GM13977 (cell line): ENCODE measurements at places on chromosomes 11 and 22.

GRCh38 chr11:64477675-64478074 lies 113.3 kb upstream of the SLC22A12 start:
- DNase-seq: no peak

- no peak for DNase-seq
Measured at GRCh38 chr11:62269654-62270278, at the start of gene SCGB2A2. Gene SCGB2A2 (plus strand): TSS chr11:62270158. CDS start chr11:62270217, 59 bp downstream.

- DNase-seq: no peak
Measured at GRCh38 chr11:69569306-69570200, 71.4 kb upstream of the CCND1 start.

DNA sequence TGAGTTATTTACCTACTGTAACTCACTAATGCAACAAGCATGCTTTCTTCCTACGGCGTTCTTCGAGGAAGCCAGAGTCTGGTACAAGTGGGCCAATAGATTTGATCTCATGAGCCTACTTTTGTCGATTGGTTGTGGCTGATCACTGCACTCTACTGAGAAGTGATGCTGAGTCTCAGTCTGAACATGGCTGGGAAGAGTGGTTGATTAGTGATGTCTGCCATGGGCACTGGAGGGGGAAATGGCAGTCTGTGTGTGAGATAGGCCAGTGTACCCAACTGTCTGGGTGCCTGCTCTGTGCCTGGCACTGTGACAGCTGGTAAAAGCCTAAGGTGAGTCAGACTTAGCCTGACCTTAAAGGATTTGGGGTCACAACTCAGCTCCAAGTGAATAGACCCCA lies 28.3 kb downstream of the MYO18B start:
- no peak for DNase-seq

GRCh38 chr22:50469377-50470305 lies 5.2 kb downstream of the SBF1 start:
- peak; percentile 95 for DNase-seq

GRCh38 chr22:35961480-35962295 lies 66.9 kb downstream of the RBFOX2 start:
- no peak for DNase-seq

DNA sequence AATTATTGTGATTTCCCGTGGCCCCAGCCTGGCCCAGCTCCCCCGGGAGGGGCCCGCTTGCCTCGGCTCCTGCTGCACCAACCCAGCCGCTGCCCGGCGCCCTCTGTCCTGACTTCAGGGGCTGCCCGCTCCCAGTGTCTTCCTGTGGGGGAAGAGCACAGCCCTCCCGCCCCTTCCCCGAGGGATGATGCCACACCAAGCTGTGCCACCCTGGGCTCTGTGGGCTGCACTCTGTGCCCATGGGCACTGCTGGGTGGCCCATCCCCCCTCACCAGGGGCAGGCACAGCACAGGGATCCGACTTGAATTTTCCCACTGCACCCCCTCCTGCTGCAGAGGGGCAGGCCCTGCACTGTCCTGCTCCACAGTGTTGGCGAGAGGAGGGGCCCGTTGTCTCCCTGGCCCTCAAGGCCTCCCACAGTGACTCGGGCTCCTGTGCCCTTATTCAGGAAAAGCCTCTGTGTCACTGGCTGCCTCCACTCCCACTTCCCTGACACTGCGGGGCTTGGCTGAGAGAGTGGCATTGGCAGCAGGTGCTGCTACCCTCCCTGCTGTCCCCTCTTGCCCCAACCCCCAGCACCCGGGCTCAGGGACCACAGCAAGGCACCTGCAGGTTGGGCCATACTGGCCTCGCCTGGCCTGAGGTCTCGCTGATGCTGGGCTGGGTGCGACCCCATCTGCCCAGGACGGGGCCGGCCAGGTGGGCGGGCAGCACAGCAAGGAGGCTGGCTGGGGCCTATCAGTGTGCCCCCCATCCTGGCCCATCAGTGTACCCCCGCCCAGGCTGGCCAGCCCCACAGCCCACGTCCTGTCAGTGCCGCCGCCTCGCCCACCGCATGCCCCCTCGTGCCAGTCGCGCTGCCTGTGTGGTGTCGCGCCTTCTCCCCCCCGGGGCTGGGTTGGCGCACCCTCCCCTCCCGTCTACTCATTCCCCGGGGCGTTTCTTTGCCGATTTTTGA lies 3.3 kb upstream of the ANKRD13D start:
- DNase-seq: no peak

DNA sequence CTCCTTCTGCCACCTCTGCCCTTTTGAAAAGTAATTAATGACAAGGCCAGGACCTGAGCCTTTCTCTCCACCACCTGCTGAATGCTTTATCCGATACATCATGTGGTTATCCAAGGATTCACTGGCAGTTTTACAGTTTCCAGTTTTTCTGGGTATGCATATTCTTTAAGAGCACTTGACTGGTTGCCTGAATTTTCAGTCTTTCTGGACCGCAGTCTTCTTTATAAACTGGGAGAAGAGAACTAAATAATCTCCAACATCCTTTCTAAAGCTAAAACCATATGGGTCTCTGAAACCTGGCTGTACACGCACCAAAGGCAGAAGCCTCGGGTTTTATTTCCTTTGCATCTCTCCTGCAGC lies 65.1 kb downstream of the BTG4 start:
- DNase-seq: no peak

DNA sequence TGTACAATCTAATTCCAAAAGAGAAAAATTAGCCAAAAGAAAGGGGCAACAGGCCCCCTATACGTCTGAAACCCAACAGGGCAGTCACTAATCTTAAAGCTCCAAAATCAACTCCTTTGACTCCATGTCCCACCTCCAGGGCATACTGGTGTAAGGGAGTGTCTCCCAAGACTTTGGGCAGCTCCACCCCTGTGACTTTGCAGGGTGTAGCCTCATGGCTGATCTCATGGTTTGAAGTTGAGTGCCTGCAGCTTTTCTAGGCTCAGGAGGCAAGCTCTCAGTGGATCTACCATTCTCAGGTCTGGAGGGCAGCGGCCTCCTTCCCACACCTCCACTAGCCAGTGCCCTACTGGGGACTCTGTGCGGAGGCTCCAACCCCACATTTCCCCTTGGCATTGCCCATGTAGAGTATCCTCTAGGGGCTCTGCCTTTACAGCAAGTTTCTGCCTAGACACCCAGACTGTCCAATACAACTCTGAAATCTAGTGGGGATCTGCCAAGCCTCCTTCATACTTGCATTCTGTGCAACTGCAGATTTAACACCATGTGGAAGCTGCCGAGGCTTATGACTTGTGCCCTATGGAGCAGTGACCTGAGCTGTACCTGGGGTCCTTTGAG lies 94.5 kb downstream of the TRIM29 start:
- DNase-seq: no peak
